ENCODE measurements at places on chromosomes 13 and 19.

- DNase-seq, result no peak
Measured at GRCh38 chr13:74191410-74191809, 57.2 kb upstream of the KLF12 start.

- DNase-seq, result no peak
Measured at GRCh38 chr19:13984875-13985741, 21.0 kb downstream of the RFX1 start.

DNA sequence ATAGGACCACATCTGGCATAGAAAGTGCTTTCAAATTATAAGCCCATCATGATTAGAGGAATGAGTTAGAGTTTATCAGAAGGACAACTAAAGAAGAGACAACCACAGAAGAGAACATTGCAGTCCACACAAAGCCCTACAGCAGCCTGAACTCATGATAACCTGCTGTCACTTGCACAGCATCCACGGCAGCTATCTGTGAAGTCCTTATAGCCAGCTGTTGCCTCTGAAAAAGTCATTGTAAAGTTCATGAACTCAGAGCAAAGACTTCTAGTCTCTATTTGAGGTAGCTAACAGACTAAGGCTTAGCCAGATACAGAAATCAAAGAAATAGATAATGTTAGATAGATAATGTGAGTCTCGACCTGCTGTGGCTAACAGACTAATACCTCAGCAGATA is 450.0 kb downstream of the KLF5 start:
- no peak for DNase-seq

DNA sequence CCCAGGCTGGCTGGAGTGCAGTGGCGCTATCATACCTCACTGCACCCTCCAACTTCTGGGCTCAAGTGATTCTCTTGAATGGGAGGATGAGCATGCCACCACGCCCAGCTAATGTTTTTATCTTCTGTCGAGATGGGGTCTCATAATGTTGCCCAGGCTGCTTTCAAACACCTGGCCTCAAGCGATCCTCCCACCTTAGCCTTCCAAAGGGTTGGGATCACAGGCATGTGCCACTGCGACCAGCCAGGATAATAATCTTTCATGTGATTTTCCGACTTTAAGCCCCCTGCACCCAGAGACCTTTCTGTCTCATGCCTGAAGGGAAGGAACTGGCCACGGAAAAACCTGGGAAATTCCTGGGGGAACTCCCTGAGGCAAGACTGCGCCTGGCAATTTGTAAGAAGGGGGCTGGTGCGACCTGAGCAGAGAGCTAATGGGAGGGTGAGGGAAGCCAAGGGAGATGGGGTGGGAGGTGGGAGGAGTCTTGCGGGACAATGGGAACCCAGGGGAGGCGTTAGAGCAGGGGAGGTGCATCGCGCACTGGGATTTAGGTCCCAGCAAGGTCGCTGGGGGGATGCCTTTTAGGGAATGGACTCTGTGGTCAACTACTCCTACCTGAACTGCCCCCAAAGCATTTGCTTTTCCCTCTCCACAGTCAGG is 1.2 kb upstream of the CCDC124 start:
- DNase-seq, result no peak

DNA sequence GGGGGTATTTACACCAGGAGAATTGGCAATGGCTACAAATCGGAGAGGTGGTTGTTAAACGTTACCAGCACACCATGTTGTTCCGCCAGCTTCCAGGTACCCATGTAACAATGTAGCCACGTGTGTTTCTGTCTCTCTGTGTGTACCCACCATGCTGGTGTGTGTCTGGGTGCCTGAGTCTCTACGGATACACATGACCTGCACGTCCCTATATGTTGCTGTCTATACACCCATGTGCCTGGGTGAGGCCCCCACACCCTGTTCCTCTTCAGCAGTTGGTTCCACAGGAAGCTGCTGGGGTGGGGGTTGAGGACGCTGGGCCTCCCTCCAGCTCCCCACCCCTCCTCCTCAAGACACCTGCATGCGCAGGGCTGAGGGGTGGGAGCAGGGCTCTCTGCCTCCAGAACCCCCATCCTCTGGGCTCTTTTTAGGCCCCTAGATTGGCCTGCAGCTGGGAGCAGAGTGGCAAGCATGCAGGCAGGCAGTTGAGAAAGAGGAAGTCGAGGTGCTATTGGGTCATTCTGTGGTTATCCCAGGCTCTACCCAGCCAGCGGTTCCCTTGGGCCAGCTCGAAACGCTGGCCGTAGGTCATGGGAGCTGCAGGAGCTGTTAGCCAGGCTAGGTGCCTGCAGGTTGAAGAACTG is at the start of gene ARHGEF18:
ARHGEF18 (plus strand) TSS at position 351 of the 644 bp plus-strand sequence. CDS start 13,954 bp downstream, outside the sequence.
- DNase-seq, result no peak
